ENCODE measurements at places on chromosomes 7 and 10.

- DNase-seq: no peak
Observed at GRCh38 chr10:15486404-15486803, 115.3 kb upstream of the FAM171A1 start.

- DNase-seq: no peak
Observed at GRCh38 chr7:39987641-39988347, 37.7 kb downstream of the CDK13 start.

- DNase-seq: peak; percentile 92
Observed at GRCh38 chr7:122310119-122311021, 5.8 kb upstream of the FEZF1 start.

DNA sequence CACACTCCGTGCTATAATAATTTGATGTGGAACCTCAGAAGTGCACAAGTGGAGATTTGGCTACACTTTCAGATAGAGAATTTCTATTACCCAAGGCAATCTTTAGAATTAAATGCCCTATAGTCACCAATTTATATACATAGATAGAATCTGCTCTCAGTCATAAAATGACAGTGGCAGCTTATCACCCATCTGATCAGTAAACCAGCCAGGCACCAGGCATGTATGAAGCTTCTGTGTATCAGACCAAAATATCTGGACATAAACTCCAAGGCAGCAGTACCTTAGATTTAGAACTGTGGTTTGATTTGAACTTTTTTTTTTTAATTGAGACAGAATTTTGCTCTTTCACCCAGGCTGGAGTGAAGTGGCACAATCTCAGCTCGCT, 180.9 kb downstream of the IPMK start:
- no peak for DNase-seq

- peak; percentile 78 for DNase-seq
Observed at GRCh38 chr10:130045091-130045652, 65.5 kb downstream of the C10orf143 start.

DNA sequence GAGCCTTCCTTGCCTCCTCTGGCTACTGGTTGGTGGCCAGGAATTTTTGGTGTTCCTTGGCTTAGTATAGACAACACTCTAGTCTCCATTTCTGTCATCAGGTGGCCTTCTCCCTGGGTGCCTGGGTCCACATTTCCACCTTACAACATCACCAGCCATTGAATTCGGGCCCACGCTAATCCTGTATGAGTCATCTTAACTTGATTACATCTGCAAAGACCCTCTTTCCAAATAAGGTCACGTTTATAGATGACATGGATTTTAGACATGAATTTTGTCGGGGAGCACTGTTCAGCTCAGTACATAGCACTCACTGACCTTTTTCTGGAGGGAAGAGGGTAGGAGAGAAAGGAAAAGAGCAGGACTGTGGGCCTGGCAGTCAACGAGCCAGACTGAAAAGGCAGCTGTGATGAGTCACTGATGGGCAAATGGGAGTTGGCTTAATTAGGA, 39.4 kb downstream of the MMRN2 start:
- no peak for DNase-seq

DNA sequence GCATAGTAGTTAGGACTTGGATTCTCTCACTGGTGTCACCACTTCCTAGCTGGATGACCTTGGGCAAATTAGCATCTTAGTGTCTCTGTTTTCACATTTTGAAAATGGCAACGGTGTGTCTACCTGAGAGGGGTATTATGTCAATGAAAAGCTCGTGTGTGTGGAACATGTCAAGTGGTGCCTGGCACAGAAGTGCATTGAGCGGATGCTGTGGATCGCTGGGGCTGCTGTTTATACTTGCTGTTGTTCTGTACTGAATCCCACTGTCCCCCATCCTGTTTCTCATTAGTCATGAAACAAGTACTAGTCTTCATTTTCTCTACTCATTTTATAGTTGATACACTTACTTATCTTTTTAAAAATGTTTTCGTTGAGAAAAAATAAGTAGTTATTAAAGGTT, 26.1 kb downstream of the RBM33 start:
- no peak for DNase-seq

DNA sequence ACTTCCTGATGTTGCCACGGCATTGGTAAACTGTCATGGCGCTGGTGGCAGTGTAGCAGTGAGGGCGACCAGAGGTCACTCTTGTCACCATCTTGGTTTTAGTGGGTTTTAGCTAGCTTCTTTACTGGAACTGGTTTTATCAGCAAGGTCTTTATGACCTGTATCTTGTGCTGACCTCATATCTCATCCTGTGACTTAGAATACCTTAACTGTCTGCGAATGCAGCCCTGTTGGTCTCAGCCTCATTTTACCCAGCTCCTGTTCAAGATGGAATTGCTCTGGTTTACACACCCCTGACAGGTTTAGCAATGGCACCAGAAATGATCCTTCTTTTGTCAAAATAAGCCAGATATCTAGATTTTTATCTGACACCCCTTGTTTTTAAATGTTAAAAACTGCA, 85.3 kb downstream of the ARL4A start:
- DNase-seq: no peak

DNA sequence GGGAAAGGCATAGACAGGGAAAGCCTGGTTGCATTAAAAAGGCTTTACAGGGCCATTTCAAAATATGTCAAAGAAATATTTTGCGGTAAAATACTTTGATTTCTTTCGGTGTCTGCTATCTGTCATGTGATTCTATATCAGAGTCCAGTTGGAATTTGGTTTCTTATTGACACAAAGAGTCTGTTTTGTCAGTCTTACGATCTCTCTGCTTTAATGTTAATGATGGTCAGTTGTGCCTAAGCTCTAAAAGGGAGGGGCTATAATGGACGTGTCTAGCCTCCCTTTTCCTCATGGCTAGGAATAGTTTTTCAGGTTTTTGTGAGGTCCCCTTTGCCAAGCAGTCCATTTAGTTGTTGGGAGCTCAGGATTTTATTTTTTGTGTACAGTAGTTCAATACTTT, 31.5 kb downstream of the ORC5 start:
- DNase-seq: no peak

- DNase-seq: no peak
Observed at GRCh38 chr7:55271069-55271626, 94.0 kb upstream of the LANCL2 start.

DNA sequence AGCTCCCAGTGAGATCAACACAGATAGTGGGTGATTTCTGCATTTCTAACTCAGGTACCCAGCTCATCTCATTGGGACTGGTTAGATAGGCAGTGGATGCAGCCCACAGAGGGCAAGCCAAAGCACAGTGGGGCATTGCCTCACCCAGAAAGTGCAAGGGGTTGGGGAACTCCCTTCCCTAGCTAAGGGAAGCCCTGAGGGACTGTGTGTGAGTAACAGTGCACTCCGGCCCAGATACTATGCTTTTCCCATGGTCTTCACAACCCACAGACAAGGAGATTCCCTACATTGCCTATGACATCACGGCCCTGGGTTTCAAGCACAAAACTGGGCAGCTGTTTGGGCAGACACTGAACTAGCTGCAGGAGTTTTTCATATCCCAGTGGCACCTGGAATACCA, 62.8 kb downstream of the PPP1R3A start:
- DNase-seq: no peak

- peak; percentile 96 for DNase-seq
Observed at GRCh38 chr7:44044315-44045225, at the start of gene DBNL. Gene DBNL, plus strand, starts transcription at chr7:44044702. Its CDS starts 36 bp downstream, at chr7:44044738.

DNA sequence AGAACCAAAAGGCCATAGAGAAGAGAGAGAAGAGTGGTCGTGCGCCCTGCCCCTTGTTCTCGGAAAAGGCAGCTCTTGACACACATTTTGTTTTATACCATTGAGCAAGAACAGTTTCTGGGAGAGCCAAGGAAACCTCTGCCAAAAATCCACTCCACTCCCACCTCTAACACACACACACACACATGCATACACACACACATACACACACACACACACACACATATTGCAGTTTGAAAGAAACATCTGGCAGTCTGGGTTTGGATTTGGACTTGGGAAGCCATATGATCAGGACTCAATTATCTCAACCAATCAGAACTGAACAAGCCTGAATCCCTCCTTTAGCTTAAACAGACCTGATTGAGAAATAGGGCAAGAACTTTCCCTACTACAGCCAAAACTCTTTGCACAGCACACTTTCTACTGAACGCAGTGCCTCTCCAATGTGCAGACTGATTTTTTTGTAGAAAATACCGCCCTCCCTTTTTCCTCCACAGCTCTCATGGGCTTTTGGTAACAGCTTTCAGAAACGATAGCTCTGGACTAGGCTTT, 484.0 kb upstream of the ZWINT start:
- no peak for DNase-seq

- peak; percentile 83 for DNase-seq
Observed at GRCh38 chr10:69801094-69801433, 642 bp upstream of the COL13A1 start.

DNA sequence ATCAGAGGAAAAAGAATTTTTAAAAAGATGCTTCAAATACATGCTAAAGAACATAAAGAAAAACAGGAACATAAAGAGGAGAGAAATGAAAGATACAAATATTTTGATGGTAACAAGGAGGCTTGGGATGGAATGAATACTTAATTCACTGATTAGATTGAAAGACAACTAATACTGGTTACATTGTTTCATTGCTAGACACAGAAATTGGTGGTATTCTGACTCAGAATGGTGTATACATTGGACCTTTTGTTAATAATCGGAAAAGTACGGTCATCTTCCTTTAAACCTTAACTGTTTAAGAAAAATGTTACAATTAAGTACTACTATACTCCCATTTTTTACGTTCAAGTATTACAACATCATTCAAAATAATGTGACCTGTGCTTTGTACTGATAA, 567.5 kb downstream of the PARD3 start:
- DNase-seq: no peak

DNA sequence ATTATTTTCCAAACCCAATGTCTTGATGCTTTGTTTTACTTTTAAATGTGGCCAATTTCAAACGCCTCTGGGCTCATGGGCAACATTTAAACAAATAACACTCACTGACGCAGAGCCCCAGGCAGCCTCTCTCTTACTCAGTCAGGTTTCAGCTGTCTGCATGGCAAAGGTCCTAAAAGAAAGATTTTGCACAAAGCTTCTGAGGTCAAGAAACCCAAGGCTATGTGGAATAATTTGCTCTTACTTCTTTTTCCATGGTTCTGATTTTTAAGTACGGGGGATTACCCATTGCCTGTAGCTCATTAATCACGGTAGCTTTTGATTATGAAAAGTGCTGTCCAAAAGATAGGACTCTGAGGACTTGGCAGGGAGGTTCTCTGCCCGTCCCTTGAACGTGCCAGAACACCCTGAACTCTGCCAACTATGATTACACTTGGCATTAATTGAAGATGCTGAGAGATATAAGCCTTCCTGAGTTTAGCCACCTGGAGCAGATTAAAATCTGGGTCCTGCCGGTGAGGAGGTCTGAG, 14.1 kb upstream of the MSRB2 start:
- no peak for DNase-seq

DNA sequence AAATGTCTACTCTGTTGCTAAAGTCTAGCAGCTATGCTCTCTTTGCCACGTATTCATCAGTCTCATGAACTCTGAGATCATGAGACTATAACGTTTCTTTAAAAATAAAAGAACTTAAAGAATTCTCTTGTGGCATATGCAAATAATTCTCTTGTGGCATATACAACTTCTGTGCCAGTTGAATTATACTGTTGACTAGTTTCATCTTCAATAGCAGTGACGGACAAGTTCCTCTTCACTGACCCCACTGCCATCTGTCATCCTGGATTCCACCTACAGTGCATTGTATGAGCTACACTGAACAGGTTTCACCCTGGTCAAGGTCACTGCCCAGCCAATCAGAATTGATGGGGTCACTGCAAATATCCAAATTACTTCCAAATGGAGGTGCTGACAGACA, 88.2 kb downstream of the CD36 start:
- DNase-seq: no peak

- DNase-seq: no peak
Observed at GRCh38 chr10:92122941-92123450, 167.9 kb downstream of the CPEB3 start.

DNA sequence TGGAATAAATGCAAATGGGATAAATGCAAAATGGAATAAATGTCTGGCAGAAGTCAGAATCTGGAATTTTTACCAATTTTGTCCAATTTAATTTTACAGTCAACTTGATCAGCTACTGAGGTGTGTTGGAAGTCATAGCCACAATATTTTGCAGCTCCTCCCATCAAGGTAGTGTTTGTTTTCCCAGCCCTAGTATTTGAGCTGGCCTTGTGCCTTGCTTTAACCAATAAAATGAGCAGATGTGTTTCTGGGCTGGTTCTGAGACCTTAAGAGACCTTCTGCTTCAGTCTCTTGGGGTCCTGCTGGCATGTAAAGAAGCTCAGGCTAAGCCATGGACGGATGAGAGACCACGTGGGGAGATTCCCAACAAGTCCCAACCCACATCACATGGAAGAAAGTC, 42.7 kb upstream of the RSBN1L start:
- no peak for DNase-seq

- DNase-seq: no peak
Observed at GRCh38 chr7:80459776-80460510, 51.9 kb downstream of the GNAT3 start.

DNA sequence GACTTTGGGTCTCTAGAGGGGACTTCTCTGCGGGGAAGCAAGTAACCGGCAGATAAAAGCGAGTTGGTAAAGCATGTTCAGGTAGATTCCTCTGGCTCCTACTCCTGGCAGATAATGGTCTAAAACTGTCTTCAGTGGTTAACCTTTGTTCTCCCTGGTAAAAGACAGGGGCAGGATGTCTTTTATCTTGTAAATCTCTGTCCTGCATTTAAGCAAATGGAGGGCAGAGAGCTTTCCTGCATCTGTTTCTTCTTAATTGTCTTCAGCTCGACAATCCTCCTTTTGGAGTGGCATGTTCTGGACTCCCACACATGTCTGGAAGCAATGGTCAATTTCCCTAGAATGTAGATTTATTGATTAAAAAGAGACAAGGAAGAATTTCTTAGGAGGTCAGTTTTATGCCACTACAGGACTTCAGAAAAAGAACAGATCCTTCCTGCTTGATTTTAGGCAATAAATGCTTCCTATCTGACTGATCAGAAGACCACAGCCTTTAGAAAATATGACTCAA, 16.6 kb downstream of the C7orf33 start:
- no peak for DNase-seq

DNA sequence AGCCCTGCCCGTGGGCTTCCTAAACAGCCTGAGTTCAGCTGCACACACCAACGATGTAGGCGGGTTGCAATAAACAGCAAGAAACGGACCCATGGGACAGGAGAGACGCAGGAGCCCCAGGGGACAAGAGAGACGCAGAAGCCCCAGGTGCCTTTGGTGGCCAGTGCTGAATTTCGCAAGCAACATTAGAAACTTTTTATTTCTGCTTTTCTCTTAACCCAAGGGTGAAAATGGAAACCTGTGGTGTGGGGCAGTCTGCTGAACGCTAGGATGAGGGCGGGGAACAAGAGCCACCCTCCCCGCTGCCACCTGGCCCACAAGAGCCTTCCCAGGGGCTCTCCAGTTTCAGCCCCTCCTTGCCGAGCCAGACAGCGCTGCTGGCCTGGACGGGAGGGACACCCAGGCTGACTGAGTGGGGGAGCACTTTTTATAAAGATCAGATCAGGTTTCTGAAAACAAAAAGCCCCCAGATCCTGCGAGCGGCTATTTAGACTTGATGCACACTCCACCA, 20.0 kb upstream of the GPR146 start:
- no peak for DNase-seq
